ENCODE measurements at places on chromosomes 5 and 9. TPM values are rescaled to one million over a fixed set of nuclear protein-coding genes. Genes with fewer than 3 reads are reported as not detected.

DNA sequence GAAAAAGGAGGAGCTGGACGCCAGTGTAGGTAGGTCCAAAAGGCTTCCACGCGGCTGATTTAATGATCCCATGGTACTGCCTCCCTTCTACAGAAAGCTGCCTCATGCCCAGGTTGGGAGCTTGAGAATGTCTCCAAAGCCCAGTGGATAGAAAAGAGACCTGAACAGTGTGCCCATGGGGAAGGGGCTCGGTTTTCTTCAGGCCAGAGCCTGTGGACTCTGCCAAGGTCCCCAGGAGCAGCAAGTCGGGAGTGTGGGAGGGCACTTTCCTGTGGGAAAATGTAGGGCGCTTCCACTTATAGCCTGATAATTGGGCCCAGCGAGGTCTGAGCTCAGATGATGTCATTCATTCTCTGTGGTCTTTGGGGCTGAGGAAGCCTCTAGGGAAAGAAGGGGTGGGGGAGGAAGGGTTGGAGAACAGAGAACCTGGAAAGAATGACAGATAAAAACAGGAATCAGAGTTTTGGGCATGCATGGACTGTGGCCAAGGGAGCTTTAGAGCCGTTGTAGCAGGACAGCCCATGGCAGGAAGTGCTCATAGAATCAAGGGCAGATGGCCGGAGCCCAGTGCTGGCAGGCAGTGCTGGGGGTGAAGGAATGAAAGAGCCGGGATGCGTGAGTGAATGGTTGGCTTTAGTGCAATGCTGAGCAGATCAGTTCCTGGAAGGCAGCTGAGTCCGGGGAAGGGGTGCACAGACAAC lies 42.5 kb upstream of the SH3PXD2B start:
- DNase-seq = no peak

Gene CDH9
- polyA plus RNA-seq = 8.6 TPM

Gene PCDHGA12
- 2.1 TPM for polyA plus RNA-seq

DNA sequence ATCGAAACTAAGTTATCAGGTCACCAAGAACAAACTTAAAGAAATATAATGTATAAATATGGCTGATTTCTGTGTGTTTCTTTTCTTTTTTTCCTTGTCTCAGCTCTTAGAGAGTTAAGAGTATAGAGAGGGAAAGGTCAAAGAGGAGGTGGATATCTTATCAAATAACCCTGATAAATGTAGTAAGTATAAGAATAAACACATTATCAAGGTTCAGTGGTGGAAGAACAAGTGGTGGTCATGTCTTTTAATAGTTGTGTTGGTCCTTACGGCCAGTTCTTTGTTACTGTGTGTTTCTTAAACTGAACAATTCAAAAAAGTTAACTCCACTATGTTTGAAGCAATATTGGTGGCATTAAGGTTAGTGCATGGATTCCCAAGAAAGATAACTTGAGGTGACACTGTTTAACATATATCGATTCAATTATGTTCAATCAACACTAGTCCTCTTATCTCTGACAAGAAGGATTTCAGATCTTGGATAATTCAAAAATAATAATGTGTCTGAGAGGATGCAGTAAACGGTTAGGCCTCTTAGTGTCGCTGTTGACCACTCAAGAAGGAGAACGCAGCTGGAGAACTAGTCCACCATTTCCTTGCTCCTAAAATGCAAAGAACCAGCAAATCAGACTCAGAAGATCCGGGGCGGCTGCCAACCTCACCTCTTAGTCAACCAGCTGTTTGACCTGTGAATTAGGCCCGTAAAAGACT lies at the start of gene PCDHGA3:
Gene PCDHGA3 (plus strand): TSS at position 588 of the 711 bp plus-strand sequence. CDS start 205 bp downstream, outside the sequence.
- no peak for DNase-seq

DNA sequence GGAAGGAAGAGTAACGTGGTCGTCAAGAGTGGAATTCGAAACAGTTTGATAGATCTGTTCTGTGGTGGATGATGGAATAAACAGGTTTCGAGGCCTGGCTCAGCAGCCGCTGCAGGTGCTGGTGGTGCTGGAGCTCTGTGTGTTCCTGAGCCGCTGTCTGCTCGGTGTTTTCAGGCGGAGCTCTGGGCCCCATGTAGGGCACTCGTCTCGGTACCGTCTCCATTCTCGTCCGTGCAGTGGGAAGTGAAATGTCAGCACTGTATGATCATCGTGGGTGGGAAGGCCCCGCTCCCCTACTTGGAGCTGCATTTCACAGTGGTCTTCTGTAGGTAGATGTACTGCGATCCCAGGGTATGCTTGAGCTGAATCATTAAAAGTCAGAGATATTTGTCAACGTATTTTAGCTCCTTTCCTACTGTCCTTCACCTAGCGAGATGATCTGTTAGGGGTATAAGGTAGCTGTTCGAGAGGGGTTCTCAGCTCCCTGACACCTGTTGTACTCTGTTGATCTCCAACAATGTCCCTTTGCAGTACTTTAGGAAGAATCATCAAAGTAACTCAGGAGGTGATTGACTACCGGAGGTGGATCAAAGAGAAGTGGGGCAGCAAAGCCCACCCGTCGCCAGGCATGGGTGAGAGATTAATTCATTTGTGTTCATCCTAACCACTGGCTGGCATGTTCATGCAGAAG lies 35.9 kb downstream of the TENT4A start:
- DNase-seq = no peak

- DNase-seq = no peak
These were observed 49.1 kb downstream of the G3BP1 start for GRCh38 chr5:151820903-151821302.

DNA sequence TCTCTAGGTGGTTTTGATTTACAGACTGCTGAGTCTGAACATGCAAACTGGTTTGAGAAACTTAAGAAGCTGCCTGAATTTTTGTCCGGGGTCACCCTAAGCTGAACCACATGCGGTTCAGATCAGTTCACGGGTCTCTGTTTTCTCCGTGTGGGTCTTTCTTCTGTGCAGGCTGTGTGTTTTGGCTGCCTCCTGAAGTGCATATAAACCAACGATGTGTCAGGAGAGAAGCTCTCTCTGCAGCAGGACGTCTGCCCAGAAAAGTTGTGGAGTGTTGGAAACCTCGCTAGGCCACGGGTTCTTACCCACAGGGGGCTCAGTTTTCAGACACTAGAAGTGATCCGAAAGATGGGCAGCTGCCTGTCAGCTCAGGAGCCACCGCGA lies 364.2 kb downstream of the IRX2 start:
- no peak for DNase-seq

Measured in left renal pelvis (tissue), 4 donors.